Retinal pigment epithelial cell (primary cell): ENCODE measurements at places on chromosomes 16 and 17.

DNA sequence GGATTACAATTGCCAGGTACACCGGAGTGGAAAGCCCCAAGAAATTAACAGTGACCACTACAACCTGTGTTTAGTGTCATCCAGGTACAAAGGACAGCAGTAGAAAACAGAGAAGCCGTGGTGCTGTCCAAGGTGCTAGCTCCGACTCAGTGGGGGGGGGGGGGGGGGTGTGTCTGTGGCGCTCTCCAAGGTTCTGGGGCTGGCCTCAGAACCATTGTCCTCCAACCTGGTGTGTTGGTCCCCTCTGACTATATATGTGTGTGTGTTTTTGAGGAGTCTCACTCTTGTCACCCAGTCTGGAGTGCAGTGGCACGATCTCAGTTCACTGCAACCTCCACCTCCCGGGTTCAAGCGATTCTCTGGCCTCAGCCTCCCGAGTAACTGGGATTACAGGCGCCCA is 5.8 kb upstream of the ZNF23 start:
- no peak for DNase-seq

DNA sequence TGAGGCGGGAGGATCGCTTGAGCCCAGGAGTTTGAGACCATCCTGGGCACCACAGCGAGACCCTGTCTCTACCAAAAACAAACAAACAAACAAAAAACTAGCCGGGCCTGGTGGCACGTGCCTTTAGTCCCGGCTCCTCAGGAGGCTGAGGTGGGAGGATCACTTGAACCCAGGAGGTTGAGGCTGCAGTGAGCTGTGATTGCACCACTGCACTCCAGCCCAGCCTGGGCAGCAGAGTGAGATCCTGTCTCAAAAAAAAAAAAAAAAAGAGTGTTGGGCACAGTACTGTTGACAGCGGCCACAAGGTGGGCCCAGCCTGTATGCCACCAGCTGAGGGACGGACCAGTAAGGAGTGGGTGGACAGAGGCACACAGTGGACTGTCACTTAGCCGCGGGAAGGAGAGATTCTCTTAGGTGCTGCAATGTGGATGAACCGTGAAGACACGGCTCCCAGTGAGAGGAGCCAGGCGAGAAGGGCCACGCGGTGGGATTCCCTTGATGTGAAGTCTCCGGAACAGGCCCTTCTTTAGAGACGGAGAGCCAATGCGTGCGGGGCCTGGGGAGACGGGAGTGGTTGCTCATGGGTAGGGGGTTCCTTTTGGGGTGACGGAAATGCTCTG is 31.1 kb downstream of the GSE1 start:
- no peak for DNase-seq

GRCh38 chr16:58589326-58589905 is 40.2 kb downstream of the CNOT1 start:
- DNase-seq: no peak

DNA sequence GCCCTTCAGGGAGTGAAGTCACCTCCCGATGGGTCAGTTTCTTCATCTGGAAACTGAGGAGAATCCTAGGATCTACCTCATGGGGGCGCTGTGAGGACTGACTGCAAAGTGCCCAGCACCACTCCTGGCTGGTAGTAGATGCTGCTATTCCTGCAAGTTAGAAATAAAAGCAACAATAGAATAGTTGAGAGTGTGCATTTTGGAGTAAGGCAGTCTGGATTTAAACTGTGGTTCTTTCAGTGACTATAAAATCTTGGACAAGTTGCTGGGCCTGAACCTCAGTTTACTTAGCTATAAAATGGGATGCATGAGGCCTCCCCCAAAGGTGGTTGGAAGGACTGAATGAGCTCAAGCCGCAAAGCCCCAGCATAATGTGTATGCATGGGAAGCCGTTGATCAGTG is 70.6 kb downstream of the CYB5B start:
- DNase-seq: no peak

DNA sequence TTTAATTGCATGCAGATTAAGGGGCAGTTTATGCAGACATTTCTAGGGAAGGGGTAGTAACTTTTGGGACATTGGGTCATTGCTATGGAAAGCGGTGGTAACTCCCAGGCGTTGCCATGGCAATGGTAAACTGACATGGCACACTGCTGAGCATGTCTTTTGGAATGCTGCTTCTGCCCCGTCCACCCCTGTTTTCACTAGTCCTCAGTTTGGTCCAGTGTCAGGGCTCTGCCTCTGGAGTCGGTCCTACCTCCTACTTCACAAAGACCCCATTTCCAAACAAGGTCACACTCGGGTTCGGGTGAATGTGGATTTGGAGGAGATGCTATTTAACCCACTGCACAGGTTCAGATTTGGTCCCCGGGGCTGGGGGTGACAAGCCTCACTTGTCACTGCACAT is 2.9 kb downstream of the IL34 start:
- DNase-seq: no peak

- no peak for DNase-seq
These were observed 96.9 kb upstream of the ADAMTS18 start for GRCh38 chr16:77531752-77532151.

- no peak for DNase-seq
These were observed 8.1 kb upstream of the ITGAE start for GRCh38 chr17:3809135-3809534.

GRCh38 chr17:82983510-82984248 is 95.7 kb upstream of the METRNL start:
- no peak for DNase-seq

DNA sequence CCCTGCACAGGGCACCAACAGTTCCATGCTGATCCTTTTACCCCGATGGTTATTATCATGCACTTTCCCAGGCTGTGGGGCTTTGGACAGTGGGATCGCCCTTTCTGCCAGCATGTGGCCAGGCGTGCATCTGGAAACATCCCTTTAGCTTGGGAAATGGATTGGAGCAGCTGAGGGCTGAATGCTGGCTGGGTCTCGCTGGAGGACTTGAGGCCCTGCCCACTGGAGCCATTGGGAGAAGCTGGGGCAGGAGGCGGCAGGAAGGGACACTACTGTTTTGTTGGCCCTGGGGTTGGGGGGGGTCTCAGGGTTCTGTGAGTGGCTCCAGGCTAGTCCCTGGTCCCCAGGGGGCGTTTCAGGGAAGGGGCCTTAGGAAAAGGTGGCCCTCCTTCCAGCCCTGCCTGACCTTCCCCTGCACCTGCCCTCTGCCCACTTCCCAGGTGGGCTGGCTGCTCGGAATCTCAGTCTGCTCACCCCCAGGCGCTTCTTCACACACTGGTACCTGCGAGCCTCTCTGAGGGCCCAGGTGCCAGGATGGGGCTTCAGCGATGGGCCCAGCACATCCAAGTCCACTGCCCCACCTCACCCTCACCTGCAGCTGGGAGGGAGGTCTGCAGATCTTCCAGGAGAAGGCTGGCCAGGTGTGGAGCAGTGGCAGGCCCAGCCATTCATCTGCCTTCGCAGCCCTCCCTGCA is 1.6 kb upstream of the ADGRG3 start:
- no peak for DNase-seq

DNA sequence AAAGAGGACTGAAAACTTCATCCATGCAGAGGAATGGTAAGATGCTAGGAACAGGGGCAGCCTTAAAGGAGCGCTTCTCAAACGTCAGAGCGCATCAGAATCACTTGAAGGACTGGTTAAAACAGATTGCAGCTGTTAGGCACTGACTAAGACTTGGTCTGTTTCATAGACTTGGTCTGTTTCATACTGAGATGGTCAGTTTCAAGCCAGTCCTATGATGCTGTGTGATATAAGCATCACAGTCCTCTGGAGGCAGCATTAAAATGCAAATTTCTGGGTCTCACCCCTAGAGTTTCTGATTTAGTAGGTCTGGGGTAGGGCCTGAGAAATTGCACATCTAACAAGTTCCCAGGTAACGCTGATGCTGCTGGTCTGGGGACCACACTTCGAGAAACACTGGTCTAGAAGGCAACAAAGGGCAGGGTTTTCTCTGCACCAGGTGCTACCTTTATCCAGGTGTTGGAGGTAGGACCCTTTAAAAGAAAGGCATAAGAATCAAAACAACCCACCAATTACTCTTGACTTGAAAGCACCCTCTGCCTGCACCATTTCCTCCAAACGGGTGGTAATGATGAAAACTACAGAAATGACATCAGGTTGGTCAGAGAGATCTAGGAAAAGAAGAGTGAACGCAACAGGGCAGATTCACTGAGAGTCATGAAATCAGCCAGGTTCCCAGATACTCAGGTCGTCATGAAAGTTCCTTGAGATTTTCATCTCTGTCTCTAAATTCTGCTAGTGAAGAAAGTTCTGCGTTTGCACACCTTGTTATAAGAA is 95.0 kb upstream of the RCVRN start:
- no peak for DNase-seq

GRCh38 chr17:10729334-10730193 is at the start of gene TMEM220:
TMEM220 (minus strand) TSS chr17:10730023; CDS start chr17:10729851, 172 bp downstream.
- no peak for DNase-seq

DNA sequence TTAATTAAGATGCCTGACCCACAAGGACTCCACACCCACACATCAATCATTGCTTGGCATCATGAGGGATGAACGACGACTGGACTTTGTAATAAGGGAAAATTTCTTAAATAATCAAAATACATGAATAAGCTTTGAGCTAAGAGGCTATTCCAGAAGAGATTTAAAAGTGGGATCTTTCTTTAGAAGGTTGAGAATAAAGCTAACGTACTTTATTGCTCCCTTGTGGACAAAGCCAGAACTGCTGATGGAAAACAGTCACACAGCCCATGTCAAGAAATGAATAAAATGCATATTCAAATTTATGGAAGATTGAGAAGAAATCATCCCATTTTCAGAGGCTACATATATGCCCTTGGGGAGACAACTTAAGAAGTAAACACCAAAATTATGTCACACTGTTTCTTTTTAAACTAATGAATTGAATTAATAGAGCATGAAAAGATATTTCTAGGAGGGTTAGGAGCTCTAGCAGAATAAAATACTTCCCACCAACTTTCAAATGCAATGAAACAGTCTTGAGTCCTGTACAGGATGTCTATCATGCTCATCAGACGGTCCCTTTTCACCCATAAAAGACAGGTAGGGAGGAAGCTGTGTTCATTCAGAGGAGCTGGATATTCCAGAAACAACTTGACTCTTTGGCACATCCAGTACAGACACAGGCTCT is 60.2 kb upstream of the PHOSPHO1 start:
- DNase-seq: no peak

DNA sequence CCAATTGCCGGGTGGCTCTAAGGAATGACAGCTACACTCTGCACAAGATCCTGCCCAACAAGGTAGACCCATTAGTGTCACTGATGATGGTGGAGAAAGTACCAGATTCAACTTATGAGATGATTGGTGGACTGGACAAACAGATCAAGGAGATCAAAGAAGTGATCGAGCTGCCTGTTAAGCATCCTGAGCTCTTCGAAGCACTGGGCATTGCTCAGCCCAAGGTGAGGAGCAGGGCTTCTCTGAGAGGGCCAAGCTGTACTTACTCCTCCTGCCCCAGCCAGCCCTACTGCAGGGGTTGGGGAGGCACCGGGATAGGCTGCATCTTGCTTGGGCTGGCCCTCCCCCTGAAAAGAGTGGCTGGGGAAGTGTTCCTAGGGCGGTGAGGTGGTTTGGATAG is 2.8 kb upstream of the FTSJ3 start:
- no peak for DNase-seq

- DNase-seq: peak; percentile 41
These were observed 1.1 kb upstream of the AKTIP start for GRCh38 chr16:53503991-53504663.

DNA sequence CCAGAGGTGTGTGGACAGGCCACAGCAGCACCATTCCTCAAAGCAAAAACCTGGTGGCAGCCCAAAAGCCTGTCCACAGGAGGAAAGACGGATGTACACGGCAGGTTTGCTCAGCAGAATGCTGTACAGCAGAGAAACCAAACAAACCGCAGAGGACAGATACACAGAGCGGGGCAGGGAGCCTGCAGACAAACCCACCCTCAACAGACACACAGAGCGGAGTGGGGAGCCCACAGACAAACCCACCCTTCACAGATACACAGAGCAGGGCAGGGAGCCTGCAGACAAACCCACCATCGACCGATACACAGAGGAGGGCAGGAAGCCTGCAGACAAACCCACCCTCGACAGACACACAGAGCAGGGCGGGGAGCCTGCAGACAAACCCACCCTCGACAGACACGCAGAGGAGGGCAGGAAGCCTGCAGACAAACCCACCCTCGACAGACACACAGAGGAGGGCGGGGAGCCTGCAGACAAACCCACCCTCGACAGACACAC is 53.0 kb upstream of the METRNL start:
- no peak for DNase-seq

GRCh38 chr16:14553447-14553846 is 76.6 kb downstream of the PARN start:
- no peak for DNase-seq

GRCh38 chr16:4373909-4374742 is 2.5 kb downstream of the VASN start:
- DNase-seq: peak; percentile 74

DNA sequence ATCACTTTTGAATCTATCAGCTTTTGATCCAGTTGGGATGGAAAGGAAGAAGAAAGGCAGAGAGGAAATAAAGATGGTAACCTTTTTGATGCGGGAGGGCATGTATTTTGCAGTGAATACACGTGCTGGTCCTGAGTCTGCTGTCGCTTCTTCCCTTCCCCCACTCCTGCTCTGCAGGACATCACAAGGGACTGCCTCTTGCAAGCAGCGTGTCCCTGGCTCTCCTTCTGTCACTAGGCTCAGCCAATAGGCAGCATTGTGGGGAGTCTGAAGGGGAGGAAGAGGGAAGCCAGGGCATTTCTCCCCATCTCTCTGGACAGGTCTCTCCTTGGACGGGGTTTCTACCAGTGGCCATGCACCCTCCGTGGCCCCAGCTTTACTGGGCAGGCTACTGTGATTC is 15.7 kb upstream of the WFDC1 start:
- DNase-seq: no peak

GRCh38 chr16:88358023-88358420 is 24.7 kb upstream of the ZNF469 start:
- DNase-seq: no peak

GRCh38 chr17:78172249-78173051 is 4.1 kb downstream of the SYNGR2 start:
- no peak for DNase-seq

GRCh38 chr17:14442798-14443528 is 142.1 kb downstream of the HS3ST3B1 start:
- no peak for DNase-seq

DNA sequence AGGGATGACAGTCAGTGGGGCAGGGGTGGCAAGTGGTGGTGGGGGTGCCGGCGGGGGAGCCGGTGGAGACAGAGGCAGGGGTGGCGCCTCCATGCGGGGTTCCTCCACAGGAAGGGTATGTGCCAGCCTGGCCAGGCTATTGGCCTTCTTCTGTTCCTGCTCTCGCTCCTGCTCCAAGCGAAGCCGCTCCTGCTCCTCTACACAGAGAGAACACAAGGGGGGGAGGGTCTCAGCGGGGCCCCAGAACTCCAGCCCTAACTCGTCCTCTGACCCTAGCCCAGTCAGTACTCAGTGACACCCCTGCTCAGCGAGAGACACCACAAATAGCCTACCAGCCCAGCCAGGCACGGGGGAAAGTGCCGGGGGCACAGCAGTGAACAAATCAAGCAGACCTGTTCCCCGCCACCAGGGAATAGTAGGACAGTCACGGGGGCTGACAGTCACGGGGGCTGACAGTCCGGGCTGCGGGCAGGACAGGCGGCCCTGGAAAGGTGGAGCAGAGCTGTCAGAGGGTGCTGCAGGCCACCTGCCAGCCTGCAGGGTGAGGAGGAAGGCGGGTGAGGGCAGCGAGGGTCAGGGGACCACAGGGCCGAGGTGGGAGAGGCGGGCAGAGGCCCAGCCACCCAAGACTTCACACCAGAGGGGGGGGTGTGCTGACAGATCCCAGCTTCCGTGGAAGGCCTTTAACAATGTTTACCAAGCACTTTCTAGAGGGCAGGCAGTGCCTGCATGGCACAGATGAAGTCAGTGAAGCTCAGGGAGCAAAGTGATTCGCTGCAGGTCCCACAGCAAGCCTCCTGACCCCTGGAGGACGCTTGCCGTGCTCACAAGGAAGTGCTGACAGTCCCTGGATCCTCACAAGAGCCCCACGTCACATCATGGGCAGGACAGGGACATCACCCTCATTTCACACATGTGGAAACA is 5.3 kb downstream of the MNT start:
- no peak for DNase-seq
